PC-3 (cell line): ENCODE measurements at places on chromosomes 1 and 21.
A peak's percentile ranks its signal among the peaks of the same experiment; 100 is the strongest.

DNA sequence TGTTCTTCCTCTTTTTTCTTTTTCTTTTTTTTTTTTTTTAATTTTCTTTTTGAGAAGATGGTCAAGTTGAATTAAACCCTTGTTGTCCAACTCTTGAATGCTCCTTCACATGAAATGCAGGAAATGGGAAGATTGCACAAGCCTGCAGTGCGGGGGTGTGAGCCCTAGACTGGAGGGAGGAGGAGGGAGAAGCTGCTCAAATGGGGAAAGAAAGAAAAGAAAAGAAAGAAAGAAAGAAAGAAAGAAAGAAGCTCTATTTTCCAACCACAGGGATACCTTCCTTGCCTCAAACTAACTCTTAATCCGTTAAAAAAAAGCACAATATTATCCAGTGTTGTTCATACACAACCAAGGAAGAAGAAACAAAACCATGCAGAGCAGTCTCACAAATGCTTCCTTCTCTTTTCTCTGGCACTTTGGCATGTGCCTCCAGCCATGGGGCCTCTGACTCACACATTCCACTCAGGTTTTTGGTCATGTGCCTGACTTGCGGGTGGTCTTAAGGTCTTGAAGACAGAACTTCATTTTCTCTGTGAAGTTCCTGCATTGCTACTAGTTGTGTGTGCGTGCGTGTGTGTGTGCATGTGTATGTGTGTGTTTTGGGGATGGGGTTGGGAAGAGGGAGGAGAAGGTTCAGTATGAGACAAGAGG, 276.1 kb downstream of the RPS6KC1 start:
- H3K27ac ChIP-seq, result no peak overlapping the region
- H3K4me3 ChIP-seq, result no peak overlapping the region
- H3K27me3 ChIP-seq, result peaks cover 63% of the 10 kb centered on the region
- peak; percentile 25 for DNase-seq
- no peaks in the 10 kb centered on the region for H3K36me3 ChIP-seq
- no peaks in the 10 kb centered on the region for H3K4me1 ChIP-seq

GRCh38 chr21:26130249-26130881, 40.2 kb downstream of the APP start:
- peaks cover 4% of the 10 kb centered on the region; the same call in 1 of the 2 replicates for H3K4me1 ChIP-seq
- no peak for DNase-seq

DNA sequence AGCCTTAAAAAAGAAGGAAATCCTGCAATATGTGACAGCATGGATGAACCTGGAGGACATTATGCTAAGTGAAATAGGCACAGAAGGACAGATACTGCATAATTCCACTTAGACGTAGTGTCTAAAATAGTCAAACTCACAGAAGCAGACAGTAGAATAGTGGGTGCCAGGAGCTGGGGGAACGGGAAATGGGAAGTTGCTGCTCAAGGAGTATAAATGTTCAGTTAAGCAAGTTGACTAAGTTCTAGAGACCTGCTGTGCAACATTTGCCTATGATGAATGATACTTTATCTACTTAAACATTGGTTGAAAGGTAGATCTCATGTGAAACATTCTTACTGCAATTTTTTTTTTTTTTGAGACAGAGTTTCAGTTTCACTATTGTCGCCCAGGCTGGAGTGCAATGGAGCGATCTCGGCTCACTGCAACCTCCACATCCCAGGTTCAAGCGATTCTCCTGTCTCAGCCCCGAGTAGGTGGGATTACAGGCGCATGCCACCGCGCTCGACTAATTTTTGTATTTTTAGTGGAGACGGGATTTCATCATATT, 197.8 kb downstream of the HIVEP3 start:
- H3K4me3 ChIP-seq, result no peak overlapping the region
- H3K27ac ChIP-seq, result no peak overlapping the region
- DNase-seq, result no peak
- no peaks in the 10 kb centered on the region for H3K27me3 ChIP-seq
- H3K36me3 ChIP-seq, result no peaks in the 10 kb centered on the region

DNA sequence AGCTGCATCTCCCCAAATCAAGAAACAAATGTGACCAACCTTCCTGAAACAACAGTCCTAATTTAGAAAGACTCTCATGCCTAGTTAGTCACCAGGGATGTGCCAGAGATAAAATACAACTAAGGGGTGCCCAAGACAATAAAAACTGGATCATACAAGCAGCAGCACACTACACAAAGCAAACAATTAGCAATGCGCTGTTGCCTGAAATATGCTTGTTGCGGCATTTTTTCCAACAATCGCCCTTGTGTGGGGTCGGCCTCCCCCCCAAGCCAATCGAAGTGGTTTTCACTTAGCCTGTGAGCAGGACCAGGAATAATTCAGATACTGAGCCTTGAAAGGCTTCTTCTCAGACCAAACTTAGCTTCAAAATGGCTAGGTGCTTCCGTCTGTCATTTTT, 1.4 kb upstream of the STMN1 start:
- H3K4me1 ChIP-seq, result peaks cover 29% of the 10 kb centered on the region
- no peak overlapping the region for H3K27ac ChIP-seq
- peaks cover 11% of the 10 kb centered on the region for H3K36me3 ChIP-seq
- no peak overlapping the region for H3K4me3 ChIP-seq
